Progenitor cell of endocrine pancreas (in vitro differentiated cells): ENCODE measurements at places on chromosomes 12 and 14.

GRCh38 chr14:72451054-72451972 is 442.6 kb downstream of the DPF3 start:
- no peak for DNase-seq

DNA sequence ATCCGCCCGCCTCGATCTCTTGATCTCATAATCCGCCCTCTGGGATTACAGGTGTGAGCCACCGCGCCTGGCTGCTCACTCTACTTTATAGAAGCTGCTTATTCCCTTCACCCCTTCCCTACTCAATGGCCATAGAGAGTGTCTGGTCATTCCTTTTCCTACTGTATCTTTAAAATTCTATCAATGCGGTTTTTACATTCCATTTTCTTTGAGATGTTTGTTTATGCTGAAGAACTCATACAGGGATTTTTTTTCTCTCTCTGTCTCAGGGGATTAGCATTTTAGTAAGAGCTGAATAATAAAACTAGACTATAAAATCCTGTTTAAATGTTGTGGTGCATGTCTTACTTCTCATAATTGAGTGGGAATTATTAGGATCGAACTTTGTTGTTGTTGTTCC is 218.6 kb upstream of the FOXN3 start:
- no peak for DNase-seq

- no peak for DNase-seq
These were observed 47.2 kb downstream of the ERH start for GRCh38 chr14:69350892-69351291.

GRCh38 chr12:5071496-5071895 is 27.8 kb downstream of the KCNA5 start:
- DNase-seq: no peak

DNA sequence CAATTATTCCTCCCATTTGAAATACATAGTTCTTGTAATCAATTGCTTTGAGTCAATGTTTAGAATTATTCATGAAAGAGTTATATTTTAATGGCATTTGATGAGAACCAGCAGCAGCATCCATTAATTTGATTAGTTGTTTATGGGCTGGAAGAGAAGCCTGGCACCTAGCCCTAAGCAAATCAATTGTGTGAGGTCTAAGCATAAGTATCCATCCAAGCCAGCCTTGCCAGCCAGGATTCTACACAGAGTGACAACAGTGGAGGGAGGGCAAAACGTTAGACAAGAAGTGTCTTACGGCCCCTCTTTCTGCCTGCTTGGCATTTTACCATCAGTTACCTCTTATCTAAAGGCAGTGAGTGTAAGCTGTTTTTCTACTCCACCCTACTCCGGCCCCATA is 478.5 kb downstream of the NELL2 start:
- no peak for DNase-seq

GRCh38 chr14:104400355-104400754 is 179.2 kb upstream of the C14orf180 start:
- no peak for DNase-seq

DNA sequence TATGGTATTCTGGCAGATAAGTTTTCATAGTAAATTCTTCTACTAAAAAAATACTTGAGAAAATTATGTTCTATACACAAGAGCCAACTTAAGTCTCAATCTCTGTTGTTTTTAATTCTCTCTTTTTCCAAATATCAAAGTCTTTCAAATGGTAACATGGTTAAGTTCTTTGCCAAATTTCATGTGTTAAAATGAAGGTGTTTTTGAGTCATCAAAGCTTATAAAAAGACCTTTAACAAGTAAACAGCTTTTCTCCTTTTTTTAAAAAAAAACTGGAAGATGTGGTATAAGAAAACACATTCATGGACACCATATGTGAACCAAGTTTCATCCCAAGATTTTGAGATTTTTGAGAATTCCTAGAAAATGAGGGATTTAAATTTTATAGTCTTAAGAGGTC is 111.3 kb downstream of the FOXG1 start:
- DNase-seq: no peak

- DNase-seq: no peak
These were observed 98.7 kb downstream of the BBS10 start for GRCh38 chr12:76249501-76249900.

DNA sequence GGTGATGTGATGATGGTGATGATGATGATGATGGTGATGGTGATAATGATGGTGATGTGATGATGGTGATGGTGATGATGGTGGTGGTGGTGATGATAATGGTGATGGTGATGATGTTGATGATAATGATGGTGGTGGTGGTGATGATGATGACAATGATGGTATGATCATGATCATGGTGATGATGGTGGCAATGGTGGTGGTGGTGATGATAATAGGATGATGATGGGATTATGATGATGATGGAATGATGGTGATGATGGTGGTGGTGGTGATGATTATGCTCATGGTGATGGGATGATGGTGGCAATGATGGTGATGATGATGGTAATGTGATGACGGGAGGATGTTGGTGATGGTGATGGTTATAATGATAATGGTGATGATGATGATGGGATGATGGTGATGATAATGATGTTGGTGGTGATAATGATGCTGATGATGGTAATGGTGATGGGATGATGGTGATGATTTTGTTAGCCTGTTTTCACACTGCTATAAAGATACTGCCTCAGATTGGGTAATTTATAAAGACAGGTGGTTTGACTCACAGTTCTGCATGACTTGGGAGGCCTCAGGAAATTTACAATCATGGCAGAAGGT is 314.8 kb upstream of the SFSWAP start:
- no peak for DNase-seq

DNA sequence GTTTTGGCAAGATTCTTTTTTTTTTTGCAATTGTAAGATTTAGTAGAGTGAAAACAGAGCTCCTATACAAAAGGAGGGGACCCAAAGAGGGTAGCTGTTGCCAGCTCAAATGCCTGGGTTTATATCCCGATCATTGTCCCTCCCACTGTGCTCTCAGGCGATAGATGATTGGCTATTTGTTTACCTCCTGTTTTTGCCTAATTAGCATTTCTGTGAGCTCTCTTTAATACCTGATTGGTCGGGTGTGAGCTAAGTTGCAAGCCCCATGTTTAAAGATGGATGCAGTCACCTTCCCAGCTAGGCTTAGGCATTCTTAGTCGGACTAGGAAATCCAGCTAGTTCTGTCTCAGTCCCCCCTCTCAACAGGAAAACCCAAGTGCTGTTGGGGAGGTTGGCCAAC is 1.9 kb downstream of the EXOC3L4 start:
- DNase-seq: no peak

- peak; percentile 76 for DNase-seq
These were observed 894 bp downstream of the KRT8 start for GRCh38 chr12:52903855-52904508.

GRCh38 chr14:68482018-68482417 is 310.8 kb downstream of the ZFP36L1 start:
- DNase-seq: no peak

- DNase-seq: no peak
These were observed 588.5 kb downstream of the VRK1 start for GRCh38 chr14:97385727-97386126.

DNA sequence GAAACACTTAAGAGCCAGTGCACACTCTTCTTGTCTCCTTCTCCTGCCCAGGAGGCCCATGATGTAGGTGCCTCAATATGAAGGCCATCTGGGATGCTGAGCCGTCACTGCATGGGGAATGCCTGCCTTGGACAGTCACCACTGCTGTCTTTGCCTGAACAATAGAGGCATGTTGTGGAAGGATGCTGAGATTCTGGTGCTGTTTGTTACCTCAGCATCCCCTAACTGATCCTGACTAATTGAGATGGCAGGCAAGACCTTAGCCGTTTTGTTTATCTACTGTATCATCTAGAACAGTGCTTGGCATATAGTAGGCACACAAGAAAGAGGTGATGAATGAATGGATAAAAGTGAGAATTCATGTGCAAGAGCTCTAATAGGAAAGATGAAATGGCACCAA is 253.5 kb downstream of the GLT1D1 start:
- DNase-seq: no peak

DNA sequence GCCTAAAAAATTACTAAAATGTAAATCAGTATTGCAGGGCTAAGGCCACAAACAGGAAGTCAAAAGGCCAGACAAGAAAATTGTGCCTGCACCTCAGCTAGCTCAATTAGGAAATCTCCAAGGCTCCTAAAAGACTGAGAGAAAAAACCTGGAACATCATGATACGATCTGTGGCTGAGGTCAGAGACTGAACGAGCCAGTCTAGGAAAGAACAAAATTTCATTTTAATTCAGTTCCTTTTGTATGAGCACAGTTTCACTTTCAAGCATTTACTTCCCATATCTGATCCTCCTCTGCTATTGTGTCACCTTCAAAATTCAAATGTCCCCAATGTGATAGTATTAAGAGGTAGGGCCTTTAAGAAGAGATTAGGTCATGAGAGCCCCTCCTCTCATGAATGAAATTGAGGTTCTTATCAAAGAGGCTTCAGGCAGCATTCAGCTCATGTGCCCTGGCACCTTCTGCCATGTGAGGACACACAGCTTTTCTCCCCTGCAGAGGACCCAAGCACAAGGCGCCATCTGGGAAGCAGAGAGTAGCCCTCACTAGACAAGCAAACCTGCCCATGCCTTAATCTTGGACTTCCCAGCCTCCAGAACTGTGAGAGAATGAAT is 14.8 kb downstream of the PRKAB1 start:
- DNase-seq: no peak

- no peak for DNase-seq
These were observed 3.8 kb downstream of the TINF2 start for GRCh38 chr14:24238527-24239037.

- peak; percentile 77 for DNase-seq
These were observed 12.4 kb upstream of the SMUG1 start for GRCh38 chr12:54201001-54201794.

- DNase-seq: no peak
These were observed 87.1 kb downstream of the ATP2B1 start for GRCh38 chr12:89621521-89621920.

GRCh38 chr12:73445658-73446324 is 1091.8 kb upstream of the ATXN7L3B start:
- no peak for DNase-seq
